ENCODE measurements at places on chromosomes 7 and 10.

GRCh38 chr7:23721456-23721855 is 11.4 kb downstream of the STK31 start:
- no peak for DNase-seq

DNA sequence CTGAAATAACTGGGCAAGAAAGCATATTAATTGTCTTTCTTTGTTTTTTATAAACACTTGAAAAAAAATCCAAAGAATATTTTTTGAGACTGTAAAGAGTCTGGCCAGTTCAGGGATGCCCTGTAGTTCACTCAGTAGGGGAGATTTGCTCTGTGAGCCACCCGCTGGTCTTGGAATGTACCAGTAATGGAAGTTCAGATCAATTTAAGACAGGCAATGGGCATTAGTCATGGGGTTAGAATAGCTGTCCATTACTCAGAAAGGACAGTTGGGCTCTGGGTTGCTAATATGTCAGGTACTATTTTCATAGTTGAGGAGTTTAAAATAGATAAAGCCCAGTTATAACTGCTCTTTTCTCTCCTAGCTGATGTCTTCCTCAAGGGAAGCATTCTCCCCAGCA is 38.7 kb downstream of the A1CF start:
- DNase-seq = no peak

DNA sequence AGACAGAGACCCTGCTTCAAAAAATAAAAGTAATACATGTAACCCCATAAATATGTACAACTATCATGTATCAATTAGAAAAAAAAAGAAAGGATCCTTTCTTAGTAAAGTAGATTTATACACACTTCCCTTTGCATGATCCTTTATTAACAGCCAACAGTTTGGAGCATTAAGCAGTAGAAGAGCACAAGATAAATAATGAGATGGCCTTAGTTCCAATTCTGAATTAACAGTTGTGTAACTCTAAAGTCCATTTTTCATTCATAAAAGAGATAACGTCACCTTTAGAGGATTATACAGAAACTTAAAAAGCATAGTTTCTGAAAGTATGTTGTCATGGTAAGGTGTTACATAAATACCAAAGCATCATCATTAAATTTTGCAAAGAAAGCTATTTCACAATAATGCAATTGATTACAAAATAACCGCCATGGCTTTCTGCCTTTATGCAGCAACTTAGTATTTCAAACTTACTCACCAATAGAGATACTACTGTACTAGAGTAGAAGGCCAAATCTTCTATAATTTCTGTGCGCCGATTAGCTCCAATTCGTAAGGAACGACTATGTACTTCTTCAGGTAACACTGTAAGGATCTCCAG is 40.3 kb downstream of the TNPO3 start:
- no peak for DNase-seq

- DNase-seq = no peak
Measured at GRCh38 chr10:128817636-128818035, 649.4 kb upstream of the MGMT start.

DNA sequence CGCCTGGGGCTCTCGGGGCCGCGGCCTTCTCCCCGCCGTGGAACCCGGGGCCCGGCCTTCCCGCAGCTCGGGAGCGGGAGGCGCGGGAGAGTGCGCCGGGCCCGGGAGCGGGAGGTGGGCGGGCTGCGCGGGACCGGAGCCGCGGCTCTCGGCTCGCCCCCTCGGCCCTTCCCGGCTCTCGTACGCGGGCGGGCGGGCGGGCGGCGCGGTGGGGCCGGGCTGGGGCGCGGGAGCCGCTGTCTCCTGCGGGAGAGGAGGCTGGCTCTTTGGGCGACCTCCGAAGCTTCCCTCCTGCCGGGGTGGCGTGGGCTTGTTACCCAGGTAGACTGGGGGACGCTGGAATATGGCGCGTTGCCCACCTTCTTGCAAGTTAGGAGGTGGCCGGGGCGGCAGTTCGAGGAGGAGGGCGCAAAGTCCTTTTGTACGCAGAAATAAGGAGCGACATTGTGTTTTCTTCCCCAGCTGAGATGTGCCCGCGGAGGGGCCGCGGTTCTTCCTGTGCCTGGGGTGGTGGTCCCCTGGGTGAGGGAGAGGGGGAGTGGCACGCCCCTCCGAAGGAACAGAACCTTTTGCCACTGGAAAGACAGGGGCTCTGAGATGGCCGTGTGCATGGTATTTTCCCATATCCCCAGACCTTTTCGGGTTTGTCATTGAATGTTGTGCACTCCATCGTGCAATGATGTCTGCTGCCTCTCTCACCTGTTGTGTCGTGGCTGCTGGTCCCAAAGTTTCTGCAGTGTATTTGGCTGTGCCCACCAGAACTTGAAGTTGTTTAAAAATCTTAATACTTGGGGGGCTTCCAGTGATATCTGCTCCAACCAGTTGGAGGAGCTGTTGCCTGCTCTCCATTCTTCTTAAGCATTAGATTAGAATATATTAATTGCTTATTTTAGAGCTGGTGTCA is 844 bp downstream of the NRF1 start:
- peak; percentile 65 for DNase-seq

DNA sequence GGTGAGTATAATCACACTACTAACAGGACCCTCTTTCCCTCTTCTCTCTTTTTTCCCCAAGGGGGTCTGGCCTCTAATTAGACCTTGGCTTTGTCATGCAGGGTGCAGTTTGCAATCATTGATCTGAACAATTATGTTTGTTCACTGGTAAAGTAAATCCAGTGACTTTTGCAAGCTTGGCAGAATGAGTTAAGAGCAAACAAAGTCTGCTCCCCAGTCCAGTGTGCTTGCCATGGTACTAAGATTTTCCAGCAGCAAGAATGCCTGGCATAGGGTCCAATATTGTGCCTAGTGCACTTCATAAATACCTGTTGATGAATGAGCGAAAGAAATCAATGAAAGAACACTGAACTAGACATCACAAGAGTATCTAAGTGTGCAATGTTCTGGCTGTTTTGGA is 43.9 kb downstream of the PLXDC2 start:
- DNase-seq = no peak
